ENCODE measurements at places on chromosomes 5 and 9. TPM values are rescaled to one million over a fixed set of nuclear protein-coding genes. Genes with fewer than 3 reads are reported as not detected.

DNA sequence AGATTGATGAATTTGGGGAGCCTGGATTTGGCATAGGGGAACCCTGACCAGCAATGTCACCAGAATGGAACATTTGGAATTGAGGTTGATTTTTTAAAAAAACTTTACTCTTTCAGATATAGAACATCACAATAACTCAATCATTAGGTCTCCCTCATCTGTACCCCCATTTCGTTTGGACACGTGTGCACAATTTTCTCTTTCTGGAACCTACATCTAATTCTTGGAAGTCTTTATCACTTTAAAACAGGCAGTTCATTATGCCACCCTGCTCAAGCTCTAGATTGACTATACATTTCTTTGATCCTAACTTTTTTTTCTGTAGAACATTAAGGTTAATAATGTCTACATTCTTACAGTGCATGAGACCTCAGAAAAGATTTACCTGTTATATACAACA lies 3.7 kb upstream of the SSBP2 start:
- no peak for DNase-seq

- peak; percentile 49 for DNase-seq
Measured at GRCh38 chr9:15211160-15211814, 95.7 kb downstream of the TTC39B start.

SLC36A3 gene
- total RNA-seq, result not detected

CCDC192 gene
- not detected for total RNA-seq

NPR3 gene
- total RNA-seq, result not detected

Measured in activated T-cell treated with anti-CD3 and anti-CD28 coated beads, Interleukin-2, amount 50 U/mL, for 4 hours (primary cell).